ENCODE measurements at places on chromosomes 3 and 15. TPM values are rescaled to one million over a fixed set of nuclear protein-coding genes. Genes with fewer than 3 reads are reported as not detected.

The RAD18 gene
- 25.0 TPM for total RNA-seq

DNA sequence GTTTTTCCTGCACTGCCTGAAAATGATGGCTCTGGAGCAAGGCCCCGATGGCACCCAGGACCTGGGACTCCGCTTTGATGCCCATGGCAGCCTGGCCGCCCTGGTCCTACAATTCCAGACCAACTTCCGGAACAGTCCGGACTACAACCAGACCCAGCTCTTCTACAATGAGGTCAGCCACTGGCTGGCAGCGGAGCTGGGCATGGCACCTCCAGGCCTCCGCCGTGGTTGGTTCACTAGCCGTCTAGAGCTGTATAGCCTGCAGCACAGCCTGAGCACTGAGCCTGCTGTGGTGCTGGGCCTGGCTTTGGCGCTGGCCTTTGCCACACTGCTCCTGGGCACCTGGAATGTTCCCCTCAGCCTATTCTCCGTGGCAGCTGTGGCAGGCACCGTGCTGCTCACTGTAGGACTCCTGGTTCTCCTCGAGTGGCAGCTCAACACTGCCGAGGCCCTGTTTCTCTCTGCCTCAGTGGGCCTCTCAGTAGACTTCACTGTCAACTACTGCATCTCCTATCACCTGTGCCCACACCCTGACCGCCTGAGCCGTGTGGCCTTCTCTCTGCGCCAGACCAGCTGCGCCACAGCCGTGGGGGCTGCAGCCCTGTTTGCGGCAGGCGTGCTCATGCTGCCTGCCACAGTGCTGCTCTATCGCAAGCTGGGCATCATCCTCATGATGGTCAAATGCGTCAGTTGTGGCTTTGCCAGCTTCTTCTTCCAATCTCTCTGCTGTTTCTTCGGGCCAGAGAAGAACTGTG is 10.9 kb downstream of the DISP2 start:
- DNase-seq, result no peak

The NPAP1 gene
- not detected for total RNA-seq

- DNase-seq, result no peak
Observed at GRCh38 chr3:62229908-62230307, 143.4 kb downstream of the FEZF2 start.

- no peak for DNase-seq
Observed at GRCh38 chr3:24608701-24609390, 114.2 kb upstream of the THRB start.

DNA sequence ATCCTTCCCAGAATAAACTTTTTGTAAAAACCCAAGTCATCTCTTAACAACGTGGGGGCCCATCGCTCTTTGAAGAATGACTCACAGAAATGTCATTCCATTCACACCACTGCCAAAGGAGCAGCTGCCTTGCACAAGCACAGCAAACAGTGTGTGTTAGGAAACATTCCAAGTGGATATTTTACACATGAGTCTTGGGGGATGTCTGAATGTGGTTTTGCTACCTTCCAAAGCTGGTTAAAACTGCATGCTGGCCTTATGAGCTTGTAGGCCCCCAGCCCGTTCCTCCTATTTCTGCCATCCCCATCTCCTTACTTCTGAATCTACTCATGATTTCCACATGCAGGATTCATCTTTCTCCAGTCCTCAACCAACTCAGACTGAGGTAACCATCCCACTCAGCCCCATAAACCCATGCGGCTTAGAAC is 130.8 kb downstream of the CPNE4 start:
- peak; percentile 97 for DNase-seq

GRCh38 chr3:71252466-71252865 is 331.1 kb downstream of the FOXP1 start:
- DNase-seq, result no peak

- no peak for DNase-seq
Observed at GRCh38 chr15:47862402-47862801, 145.1 kb downstream of the SEMA6D start.

- DNase-seq, result no peak
Observed at GRCh38 chr15:25170113-25170731, 215.4 kb downstream of the SNRPN start.

DNA sequence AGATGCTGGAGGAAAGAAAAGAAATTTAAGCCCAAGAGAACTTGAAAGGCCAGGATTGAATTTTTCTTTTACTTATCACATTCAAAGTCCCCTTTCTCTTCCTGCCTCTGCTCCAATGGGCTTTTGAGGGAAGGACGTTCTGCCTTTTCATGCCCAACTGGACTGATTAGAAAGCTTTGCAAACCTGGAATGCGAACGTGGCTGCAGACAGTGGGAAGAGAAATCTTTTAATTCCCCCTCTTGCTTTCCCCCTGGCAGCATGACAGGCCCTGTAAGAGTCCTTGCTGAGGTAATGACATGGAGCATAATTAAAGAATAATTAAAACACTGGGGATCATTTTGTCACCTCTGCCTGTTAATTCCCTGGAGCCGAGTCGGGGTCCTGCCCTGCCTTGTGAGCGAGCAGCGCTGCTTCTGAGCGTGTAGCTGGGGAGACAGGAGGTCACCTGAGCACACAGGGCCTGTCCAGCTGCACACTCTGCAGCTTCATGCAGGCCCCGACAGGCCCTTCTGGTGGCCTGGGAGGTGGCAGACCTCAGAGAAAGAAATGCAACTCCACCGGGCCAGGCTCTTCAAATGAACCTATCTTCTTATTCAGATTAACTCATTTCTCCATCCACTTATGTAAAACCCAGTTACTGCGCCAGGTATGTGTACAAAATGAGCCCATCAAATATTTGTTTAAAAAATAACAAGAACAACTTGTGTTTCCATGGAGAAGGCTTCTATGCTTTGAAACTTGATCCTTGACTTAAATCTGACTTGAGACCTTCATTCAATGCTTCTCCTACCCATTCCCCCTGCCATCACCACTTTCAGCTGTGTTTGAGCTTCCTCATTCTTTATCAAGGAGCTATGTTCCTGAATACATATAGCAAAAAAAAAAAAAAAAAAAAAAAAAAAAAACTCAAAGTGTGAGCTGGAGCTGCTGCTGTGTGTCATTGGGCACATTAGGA is 628.2 kb upstream of the CFAP20DC start:
- no peak for DNase-seq

The ANKRD63 gene
- total RNA-seq, result not detected

The P2RY14 gene
- not detected for total RNA-seq

DNA sequence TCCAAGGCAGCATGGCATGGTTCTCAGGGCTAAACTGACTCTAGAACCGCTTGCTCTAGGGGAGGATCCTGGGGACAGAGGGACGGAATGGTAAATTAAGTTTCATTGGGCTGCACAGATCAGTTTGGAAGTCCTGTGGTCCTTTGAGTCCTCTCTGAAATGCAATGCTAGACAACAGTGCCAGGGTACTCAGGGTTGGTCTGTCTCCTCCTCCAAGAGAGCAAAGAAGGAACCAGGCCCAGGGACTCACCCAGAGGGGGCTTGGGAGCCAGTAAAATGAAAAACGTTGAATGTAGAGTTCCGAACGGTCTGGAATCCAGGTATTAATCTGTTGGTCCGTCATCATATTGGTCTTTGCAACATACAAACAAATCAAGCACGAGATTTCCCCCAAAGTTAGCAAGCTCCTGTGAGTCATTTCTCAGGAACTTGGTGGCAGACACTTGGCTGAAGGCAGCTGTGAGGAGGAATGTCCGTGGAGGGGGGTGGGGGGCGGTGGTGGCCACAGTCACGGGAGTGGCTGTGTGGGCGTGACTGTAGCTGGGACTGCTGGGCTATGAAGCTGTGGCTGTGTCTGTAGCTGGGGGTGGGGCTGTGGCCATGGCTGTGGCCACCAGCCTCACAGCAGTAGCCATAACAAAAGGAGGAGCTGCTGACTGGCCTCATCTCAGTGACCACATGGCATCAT is 361.0 kb downstream of the SHQ1 start:
- peak; percentile 82 for DNase-seq

The TRA2B gene
- 108 TPM for total RNA-seq

GRCh38 chr15:69601711-69602504 is 149.3 kb downstream of the RPLP1 start:
- DNase-seq, result no peak

GRCh38 chr15:73882761-73883419 is 9.5 kb downstream of the TBC1D21 start:
- no peak for DNase-seq

- no peak for DNase-seq
Observed at GRCh38 chr3:53457068-53457467, 37.3 kb upstream of the CACNA1D start.

DNA sequence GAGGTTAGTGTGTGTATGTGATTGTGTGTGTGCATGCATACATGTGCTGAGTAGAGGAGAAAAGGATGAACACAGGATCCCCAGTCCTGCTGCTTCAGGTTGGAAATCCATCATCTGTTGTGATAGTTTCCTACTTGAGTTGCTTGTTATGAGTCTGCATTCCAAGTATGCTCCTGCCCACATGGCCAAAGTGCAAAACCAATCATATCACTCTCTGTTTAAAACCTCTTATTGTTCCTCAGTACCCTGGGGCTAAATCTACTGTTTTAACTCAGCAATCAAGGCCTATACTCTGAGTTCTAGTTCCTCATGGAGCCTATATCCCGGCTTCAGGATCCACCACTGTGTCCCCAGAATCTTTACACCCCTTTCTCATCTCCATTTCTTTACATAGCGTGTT is 139.9 kb upstream of the TLE3 start:
- DNase-seq, result peak; percentile 19

GRCh38 chr3:180646187-180646790 is 33.0 kb downstream of the CCDC39 start:
- DNase-seq, result no peak

DNA sequence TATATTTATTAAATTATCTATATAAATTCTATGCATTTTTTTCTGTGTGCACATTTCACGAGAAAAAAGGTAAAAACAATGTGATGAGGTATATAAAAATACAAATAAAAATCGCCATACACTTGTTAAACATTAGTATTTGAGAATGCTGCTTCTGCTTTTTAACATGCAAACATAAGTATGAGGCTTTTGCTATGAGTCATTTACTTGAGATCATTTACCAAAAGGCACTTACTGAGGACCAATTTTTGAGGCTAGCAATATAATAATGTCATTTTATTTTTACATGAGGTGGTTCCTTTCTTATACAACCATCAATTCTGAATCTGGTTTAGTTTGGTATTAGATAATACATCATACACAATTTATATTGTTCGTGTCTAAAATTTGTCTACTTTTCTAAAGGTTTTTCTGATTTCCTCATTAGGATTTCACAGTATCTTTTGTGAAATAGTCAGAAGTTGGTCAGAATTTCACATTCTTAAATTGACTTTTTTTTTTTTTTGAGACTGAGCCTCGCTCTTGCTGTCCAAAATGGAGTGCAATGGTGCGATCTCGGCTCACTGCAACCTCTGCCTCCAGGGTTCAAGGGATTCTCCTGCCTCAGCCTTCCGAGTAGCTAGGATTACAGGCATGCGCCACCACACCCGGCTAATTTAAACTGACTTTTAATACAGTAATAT is 25.6 kb downstream of the DCUN1D1 start:
- no peak for DNase-seq

GRCh38 chr3:113663761-113664160 is 32.7 kb downstream of the USF3 start:
- no peak for DNase-seq

GRCh38 chr3:70000563-70001081 is 1.1 kb downstream of the SAMMSON start:
- no peak for DNase-seq

DNA sequence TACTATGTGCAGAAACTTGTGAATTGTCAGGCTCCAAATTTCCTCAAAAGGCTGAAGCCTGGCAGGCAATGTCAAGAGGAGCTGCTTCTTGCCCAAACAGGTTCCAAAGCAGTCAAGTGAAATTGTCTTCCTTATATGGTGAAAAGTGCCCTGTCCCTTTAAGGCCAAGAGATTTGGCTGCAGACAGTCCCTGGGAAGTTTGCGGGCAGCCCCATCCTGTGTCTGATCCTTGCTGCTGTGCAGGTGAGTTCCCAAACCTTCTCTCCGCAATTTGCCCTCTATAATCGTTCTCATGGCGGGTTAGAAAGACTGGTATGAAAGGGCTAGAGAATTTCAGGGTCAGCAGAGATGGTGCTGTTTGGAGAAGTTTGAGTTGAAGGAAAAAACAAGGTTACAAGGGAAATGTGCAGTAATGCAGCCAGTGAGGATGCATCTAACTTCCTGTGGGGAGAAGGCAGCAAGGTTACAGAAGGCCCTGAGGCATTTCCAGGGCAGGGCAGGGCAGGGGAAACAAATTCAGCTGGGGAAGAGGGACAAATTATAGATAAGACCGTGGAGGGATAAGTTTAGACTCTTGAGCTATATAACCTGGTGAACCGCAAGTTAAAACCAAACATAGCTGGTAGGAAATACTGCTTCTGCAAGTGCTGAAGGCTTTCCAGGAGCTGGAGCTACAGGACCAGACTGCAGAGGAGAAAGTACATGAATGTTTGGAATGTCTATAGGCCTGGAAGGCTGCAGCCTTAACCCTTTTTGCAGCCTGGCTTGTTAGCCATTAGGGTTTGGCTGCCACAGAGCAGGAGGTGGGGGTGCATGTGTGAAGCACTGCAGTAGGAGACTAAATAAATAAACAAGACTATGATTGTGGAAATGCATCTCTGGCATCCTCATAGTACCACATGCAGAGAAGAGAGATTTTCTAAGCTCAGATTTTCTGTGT is 256.2 kb upstream of the IL12A start:
- peak; percentile 82 for DNase-seq

DNA sequence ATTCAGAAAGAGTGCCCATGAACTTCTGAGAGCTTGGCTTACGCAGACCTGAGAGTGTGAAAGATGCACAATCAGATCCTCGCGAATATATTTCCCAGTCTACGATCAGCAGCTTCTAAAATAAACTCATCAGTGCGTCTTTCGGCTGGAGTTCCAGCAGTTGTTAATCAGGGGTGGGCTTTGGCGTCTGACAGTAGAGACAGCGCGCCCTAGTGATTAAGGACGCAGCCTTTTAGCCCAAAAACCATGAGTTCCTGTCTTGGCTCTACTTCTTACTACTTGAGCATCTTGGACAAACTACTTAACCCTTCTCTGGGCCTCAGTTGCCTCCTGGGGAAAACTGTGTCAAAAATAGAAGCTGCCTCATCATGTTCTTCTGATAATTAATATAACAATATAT is 15.8 kb upstream of the ARRDC4 start:
- DNase-seq, result no peak

GRCh38 chr3:171514466-171514865 is 54.3 kb upstream of the TNIK start:
- no peak for DNase-seq

The STXBP5L gene
- total RNA-seq, result not detected

GRCh38 chr15:98860281-98861041 is 147.1 kb downstream of the PGPEP1L start:
- DNase-seq, result peak; percentile 23

GRCh38 chr3:36319680-36320079 is 60.6 kb upstream of the STAC start:
- no peak for DNase-seq

All from HFFc6 (cell line).